ENCODE measurements at places on chromosomes 7 and 10.

GRCh38 chr7:42456267-42456666, 219.3 kb upstream of the GLI3 start:
- no peak for DNase-seq

DNA sequence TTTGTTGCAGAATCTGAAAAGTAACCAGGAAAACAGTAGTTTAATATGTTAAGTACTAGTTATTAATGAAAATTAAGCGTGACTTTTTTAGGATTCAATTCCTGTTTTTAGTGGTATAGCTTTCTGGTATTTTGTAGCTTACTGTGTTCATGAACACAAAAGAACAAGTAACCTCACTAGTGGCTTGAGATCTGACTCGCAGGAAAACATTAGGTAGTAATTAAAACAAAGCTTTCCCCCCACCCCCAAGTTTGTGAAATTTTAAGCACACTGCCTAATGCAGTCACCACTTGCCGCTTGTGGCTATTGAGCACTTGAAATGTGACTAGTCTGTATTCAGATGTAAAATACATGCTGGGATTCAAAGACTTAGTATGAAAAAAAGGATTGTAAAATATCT, 102.5 kb upstream of the RPA3 start:
- DNase-seq = no peak

- DNase-seq = no peak
Observed at GRCh38 chr7:76330673-76331072, 28.1 kb downstream of the YWHAG start.

DNA sequence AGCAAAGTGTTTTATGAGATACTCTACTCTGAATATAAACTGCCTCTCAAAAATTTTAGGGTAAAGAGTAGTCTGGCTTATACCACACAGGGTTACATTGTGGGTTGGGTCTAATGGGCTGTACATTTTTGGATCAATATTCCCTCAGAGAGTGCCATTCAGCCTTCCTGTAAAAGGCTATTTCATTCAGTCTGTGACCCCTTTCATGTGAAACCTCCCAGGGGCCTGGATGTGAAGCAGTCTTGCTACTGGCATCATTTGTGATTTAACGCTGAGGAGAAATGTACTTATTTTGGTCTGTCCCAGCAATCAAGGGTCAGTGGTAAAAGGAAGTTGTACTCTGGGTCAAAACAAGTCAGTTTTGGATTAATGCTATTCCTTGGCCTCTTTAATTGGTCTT, 71.8 kb upstream of the PRKG1 start:
- DNase-seq = no peak

GRCh38 chr7:4279216-4279615, 402.9 kb upstream of the FOXK1 start:
- no peak for DNase-seq

DNA sequence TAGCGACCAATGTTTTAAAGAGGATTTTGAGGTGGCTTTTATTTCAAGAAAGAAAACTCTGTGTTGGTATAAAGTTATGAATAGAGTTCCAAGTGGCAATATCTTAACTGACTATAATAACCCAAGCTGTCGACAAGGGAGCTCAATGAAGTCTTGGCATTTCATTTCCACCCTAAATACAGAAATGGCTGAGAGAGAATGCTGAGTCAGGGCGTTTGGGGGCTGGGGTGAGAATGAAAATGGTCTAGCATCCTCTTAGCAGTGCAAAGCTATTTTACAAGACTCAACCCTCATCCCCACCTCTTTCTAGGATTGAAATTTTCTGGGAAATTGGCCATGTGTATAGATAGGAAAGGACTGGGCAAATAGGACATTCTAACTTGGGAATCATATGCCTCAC, 759.1 kb downstream of the KCNMA1 start:
- DNase-seq = no peak

DNA sequence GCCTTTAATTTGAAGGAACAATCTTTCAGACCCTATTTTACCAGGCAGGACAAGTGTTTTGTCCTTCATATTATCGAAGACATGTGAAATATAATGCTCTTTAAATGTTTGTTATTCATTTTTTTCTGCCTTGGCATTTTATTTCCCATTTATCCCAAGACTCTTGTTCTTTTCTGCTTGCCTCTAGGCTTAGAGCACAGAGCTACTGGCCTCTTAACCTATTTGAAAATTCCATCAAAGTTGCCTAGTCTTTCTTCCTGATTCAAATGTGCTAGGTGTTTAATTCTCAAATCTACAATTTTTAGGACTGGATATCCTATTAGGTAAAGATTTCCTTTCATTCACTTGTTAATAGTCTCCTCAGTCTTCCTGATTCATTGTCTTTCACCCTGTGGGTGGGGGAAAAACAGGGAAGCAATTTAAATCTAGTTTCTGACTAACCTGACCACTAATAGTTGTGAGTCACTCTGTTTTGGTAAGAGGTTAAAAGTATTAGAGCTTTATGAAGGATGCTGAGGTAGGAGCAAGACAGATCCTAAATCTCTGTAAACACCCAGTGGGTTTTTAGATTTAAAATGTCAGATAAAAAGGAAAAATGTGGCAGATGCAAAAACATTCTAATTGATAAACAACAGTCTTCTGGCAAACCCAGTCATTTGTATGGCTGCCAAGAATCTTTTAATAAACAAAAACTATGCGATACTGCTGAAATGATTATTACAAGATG, 1.5 kb downstream of the LIPK start:
- DNase-seq = no peak
